GM03348 (cell line): ENCODE measurements at places on chromosomes 13 and 19.
A peak's percentile ranks its signal among the peaks of the same experiment; 100 is the strongest.

DNA sequence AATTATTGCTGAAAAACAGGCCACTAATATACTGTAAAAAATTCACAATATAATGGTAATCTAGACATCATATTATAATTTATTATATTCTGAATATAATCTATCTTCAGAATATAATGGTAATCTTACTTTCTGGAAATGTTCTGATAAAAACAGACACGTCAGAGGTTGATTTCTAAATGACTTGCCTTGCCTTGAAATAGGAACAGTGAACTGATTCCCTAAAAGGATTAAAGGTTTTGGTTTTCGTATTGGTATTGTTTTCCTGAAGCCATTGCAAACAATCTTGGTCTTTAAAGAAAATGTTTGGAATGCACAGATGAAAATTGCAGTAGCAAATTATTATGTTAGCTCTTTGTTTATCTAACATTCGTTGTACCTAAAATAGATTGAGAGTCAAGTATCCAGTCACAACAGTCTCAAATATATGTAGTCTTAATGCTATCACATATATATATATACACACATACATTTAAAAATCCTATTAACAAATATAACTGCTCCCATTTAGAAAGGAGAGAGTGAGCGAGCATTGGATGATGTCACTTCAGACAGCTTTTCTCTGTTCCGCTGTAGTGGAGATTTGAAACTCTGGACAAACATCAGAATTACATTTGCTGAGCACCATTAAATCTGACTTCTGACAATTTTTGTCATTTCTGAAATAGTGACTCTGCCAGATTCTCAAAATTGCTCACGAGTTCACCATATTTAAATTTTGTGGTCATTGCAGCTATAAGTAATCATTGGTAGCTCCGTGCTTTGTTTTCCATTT, 1.7 kb downstream of the ITM2B start:
- no peak for DNase-seq

DNA sequence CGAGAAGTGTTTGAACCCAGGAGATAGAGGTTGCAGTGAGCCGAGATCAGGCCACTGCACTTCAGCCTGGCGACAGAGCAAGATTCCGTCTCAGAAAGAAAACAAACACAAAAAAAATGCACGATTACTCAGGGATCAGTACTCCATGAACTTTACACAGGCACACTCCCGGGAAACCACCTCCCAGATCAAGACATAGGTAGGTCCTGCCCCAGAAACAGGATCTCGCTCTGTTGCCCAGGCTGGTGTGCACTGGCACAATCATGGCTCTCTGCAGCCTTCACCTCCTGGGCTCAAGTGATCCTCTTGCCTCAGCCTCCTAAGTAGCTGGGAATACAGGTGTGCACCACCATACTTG, 11.2 kb downstream of the VASP start:
- no peak for DNase-seq

DNA sequence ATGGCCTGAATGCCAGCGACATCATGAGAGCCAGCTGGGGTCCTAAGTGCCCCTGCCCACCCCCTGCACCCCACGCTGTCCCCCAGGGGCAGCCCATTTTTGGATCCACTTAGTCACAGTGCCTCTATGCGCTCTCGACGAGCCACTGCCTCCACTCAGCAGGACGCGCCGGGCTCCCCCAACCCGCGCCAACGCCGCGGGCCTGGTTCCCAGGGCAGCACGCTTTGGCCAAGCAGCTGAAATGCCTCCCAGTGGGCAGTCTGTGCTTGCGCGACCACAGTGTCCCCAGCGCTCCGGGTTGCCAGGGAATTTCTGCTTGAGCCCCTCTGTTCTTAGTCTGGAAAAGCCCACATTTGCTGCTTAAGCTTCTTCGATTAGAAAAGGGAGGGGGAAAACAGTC, 39.4 kb downstream of the TMED1 start:
- no peak for DNase-seq

DNA sequence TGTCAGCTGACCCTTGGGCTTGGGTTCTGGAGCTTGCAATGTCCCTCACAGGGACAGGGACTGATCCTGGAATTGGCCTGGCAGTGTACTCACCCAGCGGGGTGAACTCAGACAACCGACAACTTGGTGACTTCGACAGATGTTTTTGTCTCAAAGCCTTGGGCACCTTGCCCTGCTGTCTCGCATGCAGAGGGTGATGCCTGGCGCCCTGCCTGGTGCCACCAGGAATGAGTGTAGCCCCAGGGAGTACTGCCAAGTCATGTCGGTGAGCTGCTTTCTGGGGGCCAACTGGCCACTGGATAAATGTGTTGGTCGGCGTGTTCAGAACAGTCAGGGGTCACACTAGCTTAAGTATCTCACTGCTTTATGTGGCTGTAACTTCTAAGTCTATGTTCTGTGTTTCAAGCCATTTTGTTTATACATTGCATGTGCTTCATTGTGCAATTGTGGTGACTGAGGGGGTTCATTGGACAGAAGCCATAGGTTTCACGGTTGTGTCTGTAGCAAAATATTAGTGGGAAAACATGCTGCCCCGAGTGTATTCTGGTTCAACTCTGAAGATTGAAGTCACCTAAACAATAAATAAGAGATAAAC, 96.3 kb upstream of the TNFSF11 start:
- DNase-seq = no peak

DNA sequence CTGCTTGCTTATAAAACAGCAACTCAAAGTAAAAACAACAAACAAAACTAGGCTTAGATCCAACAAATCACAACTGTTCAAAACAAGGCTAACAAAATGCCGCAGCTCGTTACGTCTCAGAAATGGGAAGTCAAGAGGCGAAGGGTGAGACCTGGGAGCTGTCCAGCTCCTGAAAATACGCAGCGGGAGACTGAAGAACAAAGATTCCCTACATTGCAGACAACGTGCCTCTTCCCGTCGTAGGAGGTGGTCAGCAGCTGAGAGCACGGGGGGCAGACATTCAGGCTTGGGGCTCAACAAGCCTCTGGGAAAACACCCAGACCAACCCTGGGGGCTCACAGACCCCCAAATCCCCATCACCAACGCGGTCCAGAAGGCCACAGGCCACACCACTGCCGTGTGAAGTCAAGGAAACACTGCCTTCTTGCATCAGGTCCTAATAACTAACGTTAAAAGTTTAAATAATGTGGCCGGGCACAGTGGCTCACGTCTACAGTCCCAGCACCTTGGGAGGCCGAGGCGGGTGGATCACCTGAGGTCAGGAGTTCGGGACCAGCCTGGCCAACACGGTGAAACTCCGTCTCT, 13.5 kb downstream of the PLPP2 start:
- DNase-seq = no peak

DNA sequence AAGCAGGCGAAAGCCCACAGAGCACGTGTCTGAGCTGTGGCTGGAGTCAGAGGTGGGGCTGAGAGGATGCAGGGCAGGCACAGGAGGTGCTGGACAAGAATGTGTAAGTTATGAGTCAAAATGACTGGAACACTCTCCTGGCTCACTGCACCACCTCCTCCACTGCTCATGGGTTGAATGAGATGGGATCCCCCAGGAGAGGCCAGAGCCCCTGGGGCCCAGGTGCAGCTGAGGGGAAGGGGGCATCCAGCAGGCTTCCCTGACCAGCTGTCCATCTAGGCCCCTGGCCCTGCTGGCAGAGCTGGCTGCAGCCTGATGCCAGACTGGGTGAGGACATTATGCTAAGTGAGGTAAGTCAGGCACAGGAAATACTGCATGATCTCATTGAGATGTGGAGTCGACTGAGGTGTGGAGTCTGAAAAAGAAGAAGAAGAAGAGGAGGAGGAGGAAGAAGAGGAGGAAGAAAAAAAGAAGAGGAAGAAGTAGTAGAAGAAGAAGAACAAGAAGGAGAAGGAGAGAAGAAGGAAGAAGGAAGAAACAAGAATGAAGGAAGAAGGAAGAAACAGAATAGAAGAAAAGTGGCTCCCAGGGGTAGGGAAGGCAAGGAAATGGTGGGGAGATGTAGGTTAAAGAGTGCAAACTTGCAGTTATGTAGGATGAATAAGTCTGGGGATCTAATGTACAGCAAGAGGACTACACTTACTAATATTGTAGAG, 747.4 kb downstream of the UQCRFS1 start:
- peak; percentile 32 for DNase-seq

DNA sequence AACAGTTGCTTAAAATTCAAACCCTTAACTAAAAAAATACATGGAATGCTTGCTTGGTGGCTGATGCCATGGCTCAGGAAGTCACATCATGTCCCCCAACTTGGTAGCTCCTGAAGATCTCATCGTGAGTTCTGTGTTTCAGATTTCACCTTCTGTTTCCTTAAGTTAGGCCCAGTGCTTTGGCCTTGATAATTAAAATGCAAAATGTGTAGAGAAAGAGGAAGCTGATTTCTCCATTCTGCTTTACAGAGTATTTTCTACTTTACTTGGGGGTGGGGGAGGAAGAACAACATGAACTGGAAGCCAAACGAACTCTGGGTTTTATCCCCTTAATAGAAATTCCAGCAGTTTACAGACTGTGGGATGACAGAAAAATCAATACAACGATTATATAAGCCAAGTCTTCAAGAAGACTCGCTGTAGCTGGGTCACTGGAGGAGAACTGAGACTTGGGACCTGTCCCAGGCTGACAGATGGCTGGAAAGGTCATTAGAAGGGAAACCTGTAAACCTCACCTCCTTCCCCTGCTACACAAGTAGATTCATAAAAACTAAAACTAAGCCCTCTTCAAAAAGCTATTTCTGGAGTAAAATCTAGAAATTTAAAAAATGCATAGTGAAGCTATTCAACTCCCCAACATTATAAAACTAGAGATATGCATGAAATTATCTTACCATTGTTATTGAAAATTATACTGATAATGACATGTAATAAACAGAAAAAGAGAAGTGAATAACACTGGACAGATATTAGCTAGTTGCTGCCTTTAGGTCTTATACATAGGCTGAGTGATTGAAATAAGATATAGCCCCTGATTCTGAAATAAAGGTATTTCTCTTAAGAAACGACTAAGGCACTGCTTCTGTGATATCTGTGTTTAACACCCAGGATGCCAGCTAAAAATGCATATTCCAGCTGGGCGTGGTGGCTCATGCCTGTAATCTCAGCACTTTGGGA, 22.1 kb upstream of the GGACT start:
- no peak for DNase-seq

DNA sequence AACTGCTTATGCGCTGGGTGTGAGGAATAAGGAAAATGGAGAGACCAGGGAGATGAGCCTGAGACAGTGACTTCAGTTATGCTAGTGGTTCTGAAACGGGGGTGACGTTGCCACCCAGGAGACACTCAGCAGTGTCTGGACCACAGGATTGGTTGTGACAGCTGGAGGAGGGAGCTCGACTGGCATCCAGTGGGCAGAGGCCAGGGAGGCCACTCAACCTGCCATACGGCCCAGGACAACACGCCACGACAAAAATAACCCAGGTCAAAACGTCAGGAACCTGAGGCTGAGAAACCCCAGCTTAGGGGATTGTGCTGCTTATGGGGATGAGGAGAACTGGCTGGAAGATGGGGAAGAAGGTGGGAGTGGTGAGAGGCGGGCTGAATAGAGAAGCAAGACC, 10.4 kb downstream of the ZSCAN5A start:
- DNase-seq = no peak

GRCh38 chr19:7744199-7744786, 3.0 kb downstream of the CD209 start:
- DNase-seq = no peak
